ENCODE measurements at places on chromosomes 12 and 14. TPM values are rescaled to one million over a fixed set of nuclear protein-coding genes. Genes with fewer than 3 reads are reported as not detected.

Gene IGF1
- 2.4 TPM for polyA plus RNA-seq

Gene KRT85
- polyA plus RNA-seq: not detected

Gene FANCM
- 1.9 TPM for polyA plus RNA-seq

Gene CPM
- 5.8 TPM for polyA plus RNA-seq

Gene TSPAN8
- polyA plus RNA-seq: not detected
